Posterior vena cava (tissue), 2 donors: ENCODE measurements at places on chromosomes 4 and X.

DNA sequence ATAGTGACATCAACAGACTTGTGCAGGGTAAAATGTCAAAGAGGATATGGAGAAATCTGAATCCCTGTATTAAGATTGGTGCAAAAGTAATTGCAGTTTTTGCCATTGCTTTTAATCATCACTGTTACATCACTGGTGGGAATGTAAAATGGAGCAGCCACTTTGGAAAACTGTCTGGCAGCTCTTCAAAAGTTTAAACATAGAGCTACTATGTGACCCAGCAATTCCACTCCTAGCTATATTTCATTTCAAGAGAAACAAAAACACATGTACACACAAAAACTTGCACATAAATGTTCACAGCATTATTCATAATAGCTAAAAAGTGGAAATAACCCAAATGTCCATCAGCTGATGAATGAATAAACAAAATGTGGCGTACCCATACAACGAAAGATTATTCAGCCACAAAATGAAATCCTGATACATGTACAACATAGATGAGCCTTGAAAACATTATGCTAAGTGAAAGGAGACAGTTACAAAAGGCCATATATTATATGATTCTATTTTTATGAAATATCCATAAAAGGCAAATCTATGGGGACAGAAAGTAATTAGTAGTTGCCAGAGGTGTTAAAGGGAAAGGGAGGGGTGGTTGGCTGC is 106.4 kb downstream of the AMELX start:
- no peak for DNase-seq

DNA sequence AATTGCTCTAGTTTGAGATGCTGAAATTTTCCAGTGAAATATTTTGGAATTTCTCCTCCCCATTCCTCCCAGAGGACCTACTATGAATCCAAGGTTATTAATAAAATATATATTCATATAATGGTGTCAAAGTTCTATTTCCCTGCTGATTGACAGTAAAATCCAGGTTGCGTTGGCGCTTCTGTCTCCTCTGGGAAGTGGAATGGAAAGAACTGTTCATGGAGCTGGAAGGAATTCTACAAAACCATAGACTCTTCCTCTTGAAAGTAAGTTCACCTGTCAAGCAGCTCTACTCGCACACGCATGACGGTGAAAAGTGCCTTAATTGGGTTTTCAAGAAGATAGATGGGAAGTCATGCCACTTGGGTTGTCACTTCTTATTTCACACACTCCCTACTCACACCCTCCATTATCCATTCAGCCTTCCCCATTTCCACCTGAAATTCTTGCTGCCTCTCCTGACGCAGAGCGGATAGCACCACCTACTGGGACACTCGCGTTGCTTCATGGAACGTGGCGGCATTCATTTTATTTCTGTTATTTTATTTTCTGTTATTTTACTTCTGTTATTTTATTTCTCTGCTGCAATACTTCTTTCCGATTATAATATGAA is 351.6 kb downstream of the NLGN4X start:
- DNase-seq: no peak

DNA sequence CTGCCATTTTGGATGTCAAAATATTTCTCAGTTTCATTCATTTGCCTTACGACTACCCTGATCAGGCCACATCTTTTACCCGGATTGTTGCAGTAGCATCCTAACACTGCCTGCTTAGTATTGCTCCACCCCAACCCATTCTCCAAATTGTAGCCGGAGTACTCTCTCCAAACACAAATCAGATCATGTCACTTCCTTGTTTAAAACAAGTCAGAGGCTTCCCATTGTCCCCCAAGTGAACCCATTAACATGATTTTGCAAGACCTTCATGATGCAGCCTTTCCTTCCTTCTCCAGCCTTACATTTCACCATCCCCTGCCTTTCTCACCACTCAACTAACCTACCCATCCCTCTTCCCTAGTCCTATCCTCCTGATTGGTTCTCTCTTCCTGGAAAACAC is 53.1 kb downstream of the FANCB start:
- DNase-seq: no peak

- no peak for DNase-seq
Observed at GRCh38 chr4:158139086-158139485, 33.7 kb downstream of the GASK1B start.

GRCh38 chr4:145298885-145299284 is 118.5 kb upstream of the OTUD4 start:
- no peak for DNase-seq

GRCh38 chr4:139253046-139253445 is 27.0 kb downstream of the MGARP start:
- no peak for DNase-seq

GRCh38 chr4:80913381-80913780 is 117.1 kb upstream of the BMP3 start:
- no peak for DNase-seq
